Myometrial cell (primary cell): ENCODE measurements at places on chromosomes 5 and 9. TPM values are rescaled to one million over a fixed set of nuclear protein-coding genes. Genes with fewer than 3 reads are reported as not detected.

Gene GRPEL2
- 17.0 and 20.7 TPM in 2 replicates for total RNA-seq

Gene NUTM2F
- total RNA-seq: not detected in 2 replicates

Gene MSX2
- 0.53 TPM in 1 of 2 replicates, not detected in the other for total RNA-seq

Gene PCDHB11
- not detected in 2 replicates for total RNA-seq

Gene OBP2B
- total RNA-seq: not detected in 2 replicates

Gene PCDHAC1
- total RNA-seq: not detected in 2 replicates

Gene TRAPPC13
- total RNA-seq: 20.2 and 21.4 TPM in 2 replicates

Gene TMEFF1
- under 0.01 TPM in 2 replicates for total RNA-seq

Gene DOK3
- 1.2 TPM in 1 of 2 replicates, not detected in the other for total RNA-seq

Gene SELENOP
- total RNA-seq: 62.8 and 69.8 TPM in 2 replicates
